ENCODE measurements at places on chromosomes 7 and 10.

DNA sequence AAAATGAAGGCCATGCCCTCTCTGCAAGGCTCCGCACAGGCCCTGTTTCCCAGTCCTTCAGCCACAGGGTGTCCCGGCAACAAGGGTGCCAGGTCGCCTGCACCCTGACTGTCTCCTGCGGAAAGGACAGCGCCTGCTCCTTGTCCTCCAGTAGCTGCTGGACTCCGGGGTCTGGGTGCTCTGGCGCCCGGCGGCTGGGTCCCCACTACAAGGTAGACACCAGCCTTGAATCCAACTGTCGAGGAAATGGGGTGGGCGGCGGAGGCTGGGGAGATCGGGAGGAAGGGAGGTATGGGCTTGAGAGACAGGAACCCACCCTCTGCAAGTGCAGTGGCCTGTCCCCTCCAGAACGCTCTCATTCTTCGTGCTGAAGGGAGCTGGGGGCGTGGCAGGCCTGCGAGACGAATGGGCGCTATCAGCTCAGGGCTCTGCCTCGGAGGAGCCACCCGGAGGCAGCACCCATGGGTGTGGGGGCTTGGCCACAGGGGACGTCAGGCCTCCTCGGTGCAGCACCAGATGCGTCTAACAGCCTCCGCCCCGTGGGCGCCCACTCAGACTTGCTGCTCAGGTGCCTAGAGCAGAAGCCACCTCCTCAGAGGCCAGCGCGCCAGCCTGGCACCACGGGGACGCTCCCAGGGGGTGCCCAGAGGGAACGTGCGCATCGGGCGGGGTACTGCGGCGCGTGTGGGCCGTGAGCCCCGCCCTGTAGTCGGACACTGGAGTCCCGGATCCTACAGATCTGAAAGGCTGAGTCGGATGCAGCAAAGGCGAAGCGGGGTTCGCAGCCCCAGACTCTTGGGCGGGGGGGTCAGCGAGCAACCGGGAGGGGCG is 15.6 kb downstream of the ADAM8 start:
- no peak for DNase-seq

DNA sequence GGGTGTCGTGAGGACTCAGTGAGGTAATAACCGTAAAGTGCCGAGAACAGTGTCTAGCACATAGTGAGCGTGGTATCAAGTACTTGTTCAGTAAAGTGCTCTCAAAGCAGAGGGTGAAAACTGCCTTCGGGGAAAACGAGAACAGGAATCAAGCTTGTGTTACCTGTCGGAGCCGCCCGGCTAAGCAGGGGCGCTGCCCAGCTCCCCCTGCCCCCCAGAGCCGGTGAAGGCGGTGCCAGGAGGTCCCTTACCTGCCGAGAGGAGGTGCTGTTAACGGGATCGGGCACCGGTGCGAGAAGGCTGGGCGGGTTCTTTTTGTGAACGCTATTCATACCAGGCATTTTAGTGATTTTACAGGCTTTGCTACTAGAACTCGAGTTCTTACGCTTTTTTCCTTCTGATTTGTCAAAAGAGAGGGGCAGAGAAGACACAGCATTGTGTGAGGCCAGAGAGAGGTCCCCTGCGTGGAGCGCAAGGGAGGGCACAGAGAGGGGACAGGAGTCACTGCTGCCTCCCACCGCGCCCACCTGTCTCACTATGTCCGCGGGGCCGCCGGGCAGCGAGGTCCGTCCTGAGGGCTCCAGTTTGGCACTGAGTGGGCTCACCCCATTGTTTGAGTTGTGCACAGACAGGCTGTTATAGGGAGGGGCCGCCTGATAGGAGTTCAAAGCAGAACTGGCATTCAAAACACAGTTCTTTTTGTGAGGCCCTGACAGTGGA is 32.5 kb upstream of the EFCAB10 start:
- DNase-seq = no peak

DNA sequence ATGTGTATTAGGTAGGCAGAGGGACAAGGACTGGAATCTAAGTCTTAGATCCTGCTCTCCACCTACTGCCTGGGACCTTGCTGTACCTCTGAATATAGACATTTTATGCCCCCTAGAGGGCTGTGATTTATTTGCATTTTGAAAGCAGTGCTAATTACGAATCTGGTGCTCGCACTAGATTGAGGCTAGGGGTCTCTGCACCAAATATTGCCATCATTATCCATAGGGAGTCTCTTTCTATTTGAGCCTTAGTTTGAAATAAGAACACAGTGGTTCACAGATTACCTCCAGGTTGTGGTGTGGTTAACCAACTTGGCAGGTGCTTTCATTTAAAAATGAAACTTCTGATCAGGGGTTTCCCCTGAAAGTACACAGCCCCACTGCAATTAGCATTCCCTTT is 41.8 kb downstream of the CNNM1 start:
- DNase-seq = no peak

DNA sequence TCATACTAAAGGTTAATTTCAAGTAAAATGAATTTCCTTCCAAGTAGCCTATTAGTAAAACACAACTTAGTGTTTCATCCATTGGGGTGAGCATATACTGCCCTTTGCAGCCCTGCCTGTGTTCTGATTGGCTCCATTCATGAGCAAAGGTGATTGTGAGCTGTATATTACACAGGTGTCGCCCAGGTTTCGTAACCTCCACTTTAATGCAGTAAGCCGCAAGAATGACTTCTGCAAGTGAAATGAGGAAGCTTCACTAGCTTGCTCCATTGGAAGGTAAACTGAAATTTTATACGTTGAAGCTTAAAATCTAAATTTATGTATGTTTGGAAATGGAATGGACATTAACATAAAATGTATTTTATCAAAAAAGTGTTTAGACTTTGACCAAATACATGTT is 24.4 kb downstream of the MTURN start:
- no peak for DNase-seq
